ENCODE measurements at places on chromosomes 7 and 10. TPM values are rescaled to one million over a fixed set of nuclear protein-coding genes. Genes with fewer than 3 reads are reported as not detected.

GRCh38 chr10:21078410-21079329, 181.6 kb upstream of the NEBL start:
- peak; percentile 54 for DNase-seq

DNA sequence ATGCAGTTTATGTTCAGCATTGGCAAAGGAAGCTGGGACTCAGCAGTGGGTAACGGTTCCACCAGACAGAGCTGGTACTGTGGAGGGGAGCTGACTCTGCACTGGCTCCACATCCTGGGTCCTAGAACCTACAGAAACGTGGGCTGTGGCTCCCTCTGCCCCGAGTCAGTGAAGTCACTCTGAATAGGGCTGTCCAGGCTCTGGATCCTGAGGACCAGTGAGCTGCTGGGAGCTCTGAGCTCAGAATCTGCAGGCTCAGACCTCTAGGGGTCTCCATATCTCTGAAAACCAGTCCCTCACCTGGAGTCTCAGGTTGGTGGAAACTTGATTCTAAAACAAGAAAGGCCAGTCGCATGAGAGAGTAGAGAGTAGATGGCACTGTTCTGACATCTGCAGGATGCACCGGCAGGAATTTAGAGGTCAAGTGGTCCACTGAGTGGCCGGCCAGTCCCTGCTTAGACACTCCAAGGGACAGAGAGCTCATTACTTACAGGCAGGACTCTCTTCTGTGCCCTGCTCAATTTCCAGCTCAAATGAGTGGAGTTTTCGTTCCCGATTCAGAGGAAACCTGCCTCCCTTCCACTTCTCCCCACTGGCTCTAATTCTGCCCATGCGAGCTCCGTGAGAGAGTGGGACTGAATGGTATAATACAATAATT, 18.6 kb downstream of the NPFFR1 start:
- peak; percentile 16 for DNase-seq

DNA sequence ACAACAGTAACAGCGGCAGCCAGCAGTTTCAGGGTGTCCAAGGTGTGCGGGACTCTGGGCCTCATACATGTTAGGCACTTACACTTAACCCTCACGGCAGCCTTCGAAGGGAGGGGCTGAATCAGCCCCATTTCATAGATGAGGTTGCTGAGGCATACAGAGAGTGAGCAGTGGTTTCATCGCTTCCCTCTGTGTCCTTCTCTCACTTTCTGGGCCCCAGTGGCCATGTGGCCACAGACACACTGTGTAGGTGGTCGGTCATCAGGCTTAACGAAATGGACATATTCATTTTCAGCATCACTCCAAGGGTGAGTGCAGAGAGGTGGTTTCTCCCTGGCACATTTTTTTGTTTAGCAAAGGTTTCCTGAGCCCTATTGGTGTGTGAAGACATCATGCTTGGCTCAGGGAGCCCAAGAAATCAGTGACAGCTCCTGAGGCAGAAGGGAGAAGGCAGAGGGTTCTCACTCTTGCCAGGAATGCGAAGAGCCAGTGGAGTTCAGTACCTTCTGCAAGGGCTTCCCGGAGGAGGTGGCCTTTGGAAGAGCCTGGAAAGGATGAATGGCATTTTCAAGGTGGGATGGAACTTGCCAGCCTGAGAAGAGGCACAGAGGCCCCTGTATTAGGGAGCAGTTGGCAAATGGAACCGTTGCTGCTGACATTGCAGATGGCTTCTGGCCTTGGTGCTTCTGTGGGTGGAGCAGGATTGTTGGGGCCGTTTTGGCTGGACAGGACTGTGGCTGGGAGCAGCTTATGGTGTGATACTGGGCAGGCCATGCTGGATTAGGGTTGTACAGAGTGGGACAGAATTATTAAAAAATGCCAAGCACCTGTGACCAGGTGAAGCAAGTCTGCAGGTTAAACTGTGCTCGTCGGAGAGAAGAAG, 61.7 kb upstream of the PPIF start:
- DNase-seq, result no peak

- no peak for DNase-seq
Measured at GRCh38 chr7:114099337-114099736, 180.5 kb upstream of the PPP1R3A start.

DNA sequence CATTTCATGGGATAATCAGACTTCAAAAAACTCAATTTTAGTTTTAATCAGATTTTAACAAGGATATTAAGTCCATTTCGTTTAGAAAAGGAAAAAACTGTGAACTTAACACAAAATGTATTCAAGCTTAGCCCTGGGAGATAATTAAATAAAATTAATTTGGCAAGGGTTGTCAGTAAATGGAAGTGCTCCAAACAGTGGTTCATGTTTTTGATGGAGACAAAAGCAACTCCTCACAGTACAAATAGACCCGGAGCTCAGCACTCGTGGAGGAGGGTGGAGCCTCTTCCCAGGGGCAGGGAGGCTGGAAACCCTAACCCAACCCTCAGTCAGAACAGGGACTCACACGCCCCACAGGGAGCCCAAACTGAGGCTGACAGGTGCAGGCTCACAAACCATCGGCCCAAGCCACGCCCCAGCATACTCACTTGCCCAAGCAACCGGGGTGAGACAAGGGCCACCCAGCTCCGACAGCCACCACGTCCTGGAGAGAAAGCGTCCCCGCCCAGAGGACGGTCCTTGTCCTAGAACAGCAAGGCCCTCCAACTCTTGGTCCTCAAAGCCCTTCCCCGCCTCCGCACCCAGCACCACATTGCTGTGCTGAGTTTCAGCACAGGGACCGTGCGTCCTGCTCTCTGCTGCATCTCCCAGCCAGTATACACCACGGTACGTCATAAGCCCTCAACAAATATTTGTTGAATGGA, 39.8 kb downstream of the MAD1L1 start:
- DNase-seq, result no peak

DNA sequence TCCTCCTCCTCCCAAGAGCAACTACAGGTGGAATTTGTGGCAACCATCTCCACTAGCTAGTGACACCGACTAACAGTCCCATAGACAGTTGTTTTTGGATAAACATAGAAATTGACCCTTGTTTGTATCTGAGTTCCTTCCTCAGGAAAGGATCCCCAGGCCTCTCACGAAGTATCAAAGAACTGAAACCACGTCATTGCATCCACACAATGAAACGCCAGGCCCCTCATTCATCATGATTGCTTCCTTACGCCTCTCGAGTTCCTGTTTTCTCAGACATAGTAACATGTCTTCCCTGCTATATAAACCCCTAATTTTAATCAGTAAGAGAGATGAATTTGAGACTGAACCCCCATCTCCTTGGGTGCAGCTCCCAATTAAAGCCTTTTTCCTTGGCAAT, 18.1 kb downstream of the SLC35G1 start:
- DNase-seq, result no peak

- no peak for DNase-seq
Measured at GRCh38 chr7:47509571-47509970, 72.3 kb downstream of the TNS3 start.

DNA sequence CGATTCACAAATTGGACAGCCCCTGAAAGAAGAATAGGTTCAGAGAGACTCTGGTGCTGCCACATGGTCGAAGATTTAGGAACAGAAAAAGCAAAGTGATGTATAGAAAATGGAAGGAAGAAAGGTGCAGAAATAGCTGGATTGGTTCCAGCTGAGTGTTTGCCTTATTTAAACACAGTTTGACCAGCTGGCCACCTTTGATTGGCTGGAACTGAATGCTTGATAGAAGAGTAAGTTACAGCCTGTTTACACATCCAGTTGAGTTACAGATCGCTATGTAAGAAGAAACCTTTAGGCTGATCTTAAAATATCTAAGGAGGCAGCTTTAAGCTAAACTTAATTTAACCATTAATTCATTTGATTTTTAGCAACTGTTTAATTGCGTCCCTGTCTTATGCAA, 40.3 kb upstream of the KAT6B start:
- DNase-seq, result no peak

DNA sequence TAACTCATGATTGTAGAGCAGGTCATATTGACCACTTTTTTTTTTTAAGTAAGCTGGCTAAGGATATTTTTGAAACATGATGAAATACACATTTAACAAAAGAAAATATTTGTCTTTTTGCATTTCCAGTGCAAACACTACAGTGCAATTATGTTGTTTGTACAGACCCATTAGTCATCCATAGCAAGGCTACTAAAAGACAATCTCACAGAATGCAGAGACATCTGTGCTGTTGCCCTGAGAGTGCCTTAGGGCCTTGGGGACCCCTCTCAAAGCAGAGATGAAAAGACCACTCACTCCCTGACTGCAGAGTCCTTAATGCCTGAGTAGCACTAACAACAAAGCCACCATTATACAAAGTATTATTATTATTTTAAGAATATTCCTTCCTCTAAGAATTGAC, 104.5 kb downstream of the NRCAM start:
- DNase-seq, result peak; percentile 87

DNA sequence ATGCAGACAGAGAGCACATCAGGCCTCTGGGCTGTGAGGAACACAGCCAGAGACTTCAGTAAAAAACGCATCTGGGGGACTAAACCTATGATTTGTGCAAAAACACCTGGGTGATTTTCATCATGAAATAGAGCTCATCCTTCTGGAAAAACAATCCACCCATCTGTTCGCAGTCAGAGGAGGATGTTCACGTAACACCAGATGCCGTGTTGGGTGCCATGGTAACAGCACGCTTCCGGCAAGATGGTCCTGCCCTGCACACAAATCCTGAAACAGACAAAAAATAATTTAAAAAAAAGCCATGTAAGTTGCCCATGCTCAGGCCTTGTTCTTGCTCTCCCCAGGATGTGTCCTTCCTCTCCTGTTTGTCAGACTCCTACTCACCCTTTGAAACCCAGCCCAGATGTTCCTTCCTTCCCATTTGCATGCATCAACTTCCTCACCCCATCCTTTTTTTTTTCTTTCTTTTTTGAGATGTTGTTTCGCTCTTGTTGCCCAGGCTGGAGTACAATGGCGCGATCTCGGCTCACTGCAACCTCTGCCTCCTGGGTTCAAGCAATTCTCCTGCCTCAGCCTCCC, 28.3 kb upstream of the GNA12 start:
- DNase-seq, result no peak

CFAP69 gene
- 18.5 TPM for total RNA-seq

BTBD16 gene
- total RNA-seq, result 0.37 TPM

CUZD1 gene
- 1.4 TPM for total RNA-seq

NPSR1 gene
- not detected for total RNA-seq

CYP3A4 gene
- total RNA-seq, result not detected

FAM24B gene
- total RNA-seq, result 14.8 TPM

LRRC18 gene
- not detected for total RNA-seq

DNAJC1 gene
- 19.1 TPM for total RNA-seq

CTAGE15 gene
- total RNA-seq, result 0.20 TPM

TUBAL3 gene
- 0.52 TPM for total RNA-seq
